AML-193 (cell line): ENCODE measurements at places on chromosomes 6 and 20.

DNA sequence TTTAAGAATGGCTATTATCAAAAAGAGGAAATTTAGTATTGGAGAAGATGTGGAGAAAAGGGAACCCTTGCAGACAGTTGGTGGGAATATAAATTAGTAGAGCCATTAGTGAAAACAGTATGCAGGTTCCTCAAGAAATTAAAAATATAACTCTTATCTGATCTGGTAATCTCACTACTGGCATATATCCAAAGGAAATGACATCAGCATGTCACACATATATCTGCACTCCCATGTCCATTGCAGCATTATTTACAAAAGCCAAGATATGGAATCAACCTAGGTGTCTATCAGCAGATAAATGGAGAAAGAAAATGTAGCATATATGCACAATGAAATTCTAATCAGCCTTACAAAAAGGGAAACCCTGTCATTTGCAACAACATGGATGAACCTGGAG is 2.6 kb downstream of the SIRPG start:
- no peak for DNase-seq

DNA sequence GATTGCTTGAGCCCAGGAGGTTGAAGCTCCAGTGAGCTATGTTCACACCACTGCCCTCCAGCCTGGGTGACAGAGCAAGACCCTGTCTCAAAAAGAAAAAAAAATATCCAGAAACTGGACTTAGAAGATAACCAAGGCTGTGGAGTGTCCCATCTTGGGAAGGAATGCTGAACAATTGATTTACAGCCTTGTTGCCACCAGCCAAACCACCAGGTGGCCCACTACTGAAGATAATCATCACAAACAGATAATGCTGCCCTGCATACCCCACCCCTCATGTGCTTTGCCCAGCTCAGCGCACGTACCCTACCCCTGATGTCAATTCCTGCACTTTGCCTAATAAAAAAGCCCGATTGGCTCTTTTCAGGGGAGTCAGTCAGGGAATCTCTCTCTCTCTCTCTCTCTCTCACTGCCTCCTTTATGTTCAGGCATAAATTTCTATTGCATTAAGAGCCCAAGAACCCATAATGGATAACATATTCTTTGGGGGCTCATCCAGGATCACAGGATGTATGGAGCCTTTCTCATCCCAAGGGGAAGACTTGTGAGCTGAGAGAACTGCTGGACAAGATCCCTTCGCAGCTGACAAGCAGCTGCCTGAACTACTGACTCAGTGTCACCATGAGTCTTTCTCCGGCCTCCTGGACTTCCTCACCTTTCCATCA is 166.4 kb downstream of the CD24 start:
- DNase-seq: no peak

GRCh38 chr6:34360556-34360955 is 31.9 kb downstream of the NUDT3 start:
- no peak for DNase-seq

GRCh38 chr6:152063170-152063921 is 255.9 kb downstream of the ESR1 start:
- DNase-seq: no peak

GRCh38 chr6:148533309-148534107 is 190.9 kb downstream of the SASH1 start:
- no peak for DNase-seq

DNA sequence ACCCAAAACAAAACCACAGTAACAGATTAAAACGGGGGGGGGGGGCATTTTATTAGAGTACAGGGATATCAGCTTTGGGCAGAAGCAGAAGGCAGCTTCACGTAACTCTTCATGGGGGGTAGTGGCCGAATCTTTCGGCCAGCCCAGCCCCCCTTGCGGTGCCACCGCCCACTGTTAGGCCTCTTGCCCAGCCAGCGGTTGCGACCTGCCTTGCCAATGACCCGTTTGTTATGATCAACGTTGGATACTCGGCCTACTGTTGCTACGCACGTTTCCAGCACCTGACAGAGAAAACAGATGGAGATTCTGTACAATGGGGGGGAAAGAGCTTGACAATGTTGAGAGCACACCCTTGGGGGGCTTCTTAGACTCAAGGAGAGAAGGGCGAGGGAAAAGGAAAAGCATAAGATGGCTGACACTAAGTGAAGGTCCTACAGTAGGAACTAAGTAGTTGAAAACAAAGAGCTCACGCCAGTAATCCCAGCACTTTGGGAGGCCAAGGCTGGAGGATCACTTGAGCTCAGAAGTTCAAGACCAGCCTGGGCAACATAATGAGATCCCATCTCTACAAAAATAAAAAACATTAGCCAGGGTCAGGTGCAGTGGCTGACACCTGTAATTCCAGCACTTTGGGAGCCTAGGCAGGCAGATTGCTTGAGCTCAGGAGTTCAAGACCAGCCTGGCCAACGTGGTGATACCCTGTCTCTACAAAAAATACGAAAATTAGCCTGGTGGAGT is 724 bp upstream of the CUL7 start:
- no peak for DNase-seq

GRCh38 chr6:163422550-163422949 is 8.0 kb downstream of the QKI start:
- DNase-seq: no peak
